ENCODE measurements at places on chromosomes 1 and 21. TPM values are rescaled to one million over a fixed set of nuclear protein-coding genes. Genes with fewer than 3 reads are reported as not detected.

Gene KIF21B
- total RNA-seq: 0.75 TPM

Gene PAQR6
- total RNA-seq: 1.6 TPM

Gene KCNK2
- not detected for total RNA-seq

Gene HOOK1
- total RNA-seq: 30.6 TPM

Gene PEAR1
- 3.5 TPM for total RNA-seq

Gene RGS16
- total RNA-seq: 1.3 TPM

Gene PLEKHG5
- 1.7 TPM for total RNA-seq

Gene BTG3
- total RNA-seq: 14.3 TPM

Gene MAN1C1
- 38.8 TPM for total RNA-seq

Gene FCRL5
- total RNA-seq: 0.18 TPM

Gene RIMKLA
- 0.18 TPM for total RNA-seq

Gene ADGRL2
- total RNA-seq: 43.3 TPM

Gene SPRR2A
- not detected for total RNA-seq

Gene DYRK3
- 4.7 TPM for total RNA-seq

DNA sequence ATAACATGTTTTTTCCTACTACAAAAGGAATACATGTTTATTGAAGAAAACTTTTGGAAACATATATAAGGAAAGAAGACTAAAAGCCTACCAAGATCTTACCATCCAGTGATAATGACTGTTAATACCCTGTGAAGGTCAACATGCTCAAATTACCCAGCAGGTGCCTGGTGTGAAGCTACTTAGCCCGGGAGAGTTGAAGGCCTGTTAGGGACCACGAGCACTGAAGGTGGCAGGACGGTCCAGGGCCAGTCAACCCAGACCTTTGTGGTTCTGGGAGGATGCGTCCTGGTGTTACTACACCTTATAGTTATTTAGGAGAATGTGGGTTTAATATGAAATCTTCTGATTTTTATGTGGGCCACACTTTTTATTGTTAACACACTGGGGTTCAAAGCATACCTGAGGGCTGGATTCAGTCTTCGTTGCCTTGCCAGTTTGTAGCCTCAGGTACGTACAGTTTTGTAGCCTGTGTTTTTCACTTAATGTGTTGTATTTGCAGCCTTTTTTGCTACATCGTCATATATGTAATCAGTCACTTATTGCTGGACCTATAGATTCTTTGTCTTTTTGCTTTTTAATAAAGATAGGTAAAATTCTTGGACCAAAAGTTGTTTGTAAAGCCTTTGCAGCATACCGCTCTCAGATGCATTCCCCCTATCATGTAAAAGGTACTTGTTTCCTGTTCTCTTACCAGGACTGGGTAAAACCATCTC lies 9.8 kb downstream of the ITSN1 start:
- H3K27me3 ChIP-seq: no peaks in the 10 kb centered on the region
- H3K4me3 ChIP-seq: no peak overlapping the region
- no peaks in the 10 kb centered on the region for H3K36me3 ChIP-seq
- no peak for DNase-seq

- no peak for DNase-seq
- no peaks in the 10 kb centered on the region for H3K27me3 ChIP-seq
- no peaks in the 10 kb centered on the region for H3K36me3 ChIP-seq
- H3K4me3 ChIP-seq: no peak overlapping the region
- no peaks in the 10 kb centered on the region for H3K4me1 ChIP-seq
- H3K27ac ChIP-seq: peak overlapping the region; percentile 97
Measured at GRCh38 chr1:221718381-221719277, 23.3 kb downstream of the DUSP10 start.

DNA sequence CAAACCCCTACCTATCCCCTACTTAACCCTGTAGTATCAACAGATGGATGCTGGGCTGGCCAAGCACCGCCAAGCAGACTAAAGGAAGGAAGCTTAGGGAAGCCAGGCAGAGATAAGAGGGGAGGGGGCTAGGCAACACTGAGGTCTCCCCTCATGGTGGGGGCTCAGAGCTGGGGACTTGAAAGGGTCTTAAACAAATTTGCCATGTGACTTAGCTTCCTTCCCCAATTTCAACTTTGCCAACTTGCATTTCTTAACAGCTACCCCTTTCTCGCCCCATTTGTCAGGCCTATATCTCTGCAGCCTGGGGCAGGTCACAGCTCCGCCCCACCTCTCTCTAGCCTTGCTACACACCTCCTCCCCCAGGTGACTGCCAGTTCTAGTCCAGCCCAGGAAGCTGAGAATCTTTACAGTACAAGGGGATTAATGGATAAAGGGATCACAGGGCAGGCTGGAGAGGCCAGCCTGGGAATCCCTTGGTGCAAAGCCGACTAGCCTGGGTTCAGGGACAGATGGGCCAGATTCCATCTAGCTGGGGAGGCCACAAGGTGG lies 3.4 kb downstream of the KIF21B start:
- no peaks in the 10 kb centered on the region for H3K27me3 ChIP-seq
- peak overlapping the region; percentile 75 for H3K27ac ChIP-seq
- no peaks in the 10 kb centered on the region for H3K4me1 ChIP-seq
- H3K36me3 ChIP-seq: no peaks in the 10 kb centered on the region

DNA sequence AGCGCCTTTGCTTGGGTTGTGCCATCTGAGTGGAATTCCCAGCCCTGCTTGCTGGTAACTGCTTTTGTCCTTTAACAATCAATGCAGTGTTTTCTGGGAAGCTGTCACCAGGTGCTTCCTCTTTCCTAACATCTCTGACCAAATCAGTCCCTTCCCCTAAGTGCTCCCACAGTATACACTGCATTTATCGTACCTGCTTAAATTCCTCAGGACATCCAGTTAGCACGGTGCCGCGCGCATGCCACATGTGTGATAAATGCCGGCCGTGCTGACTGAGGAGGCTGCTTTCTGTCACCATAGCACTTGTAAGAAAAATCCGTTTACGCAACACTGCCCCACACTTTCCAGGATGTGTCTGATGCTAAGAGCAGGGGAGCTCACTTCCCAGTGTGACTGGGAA lies 115.4 kb downstream of the BCAR3 start:
- no peak overlapping the region for H3K4me3 ChIP-seq
- no peak overlapping the region for H3K27ac ChIP-seq
- H3K36me3 ChIP-seq: peaks cover 12% of the 10 kb centered on the region
- DNase-seq: no peak
- no peaks in the 10 kb centered on the region for H3K4me1 ChIP-seq

DNA sequence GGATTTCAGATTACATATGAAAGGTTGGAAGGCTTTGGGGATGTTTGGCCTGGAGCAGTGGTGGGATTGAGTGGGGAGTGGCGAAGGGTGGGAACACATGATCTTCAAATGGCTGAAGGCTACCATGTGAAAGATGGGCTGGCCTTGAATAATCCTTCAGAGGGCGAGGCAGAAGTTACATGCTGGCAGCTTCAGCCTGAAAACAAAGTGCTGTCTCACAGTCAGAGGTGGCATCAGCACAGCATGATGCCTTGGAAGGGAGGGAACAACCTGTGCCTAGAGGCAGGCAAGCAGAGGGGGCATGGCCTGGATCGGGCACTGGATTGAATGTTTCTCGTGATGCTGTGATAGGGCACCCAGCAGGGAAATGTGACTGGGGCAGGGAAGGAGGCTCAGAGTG lies 130.8 kb downstream of the BEND5 start:
- no peaks in the 10 kb centered on the region for H3K27me3 ChIP-seq
- no peak overlapping the region for H3K4me3 ChIP-seq
- DNase-seq: no peak

GRCh38 chr1:3321559-3322449 lies 132.7 kb upstream of the ARHGEF16 start:
- H3K4me3 ChIP-seq: no peak overlapping the region
- no peaks in the 10 kb centered on the region for H3K36me3 ChIP-seq
- DNase-seq: no peak
- H3K27me3 ChIP-seq: no peaks in the 10 kb centered on the region
